NCI-H1436 (cell line): ENCODE measurements at places on chromosomes 5 and 9.

DNA sequence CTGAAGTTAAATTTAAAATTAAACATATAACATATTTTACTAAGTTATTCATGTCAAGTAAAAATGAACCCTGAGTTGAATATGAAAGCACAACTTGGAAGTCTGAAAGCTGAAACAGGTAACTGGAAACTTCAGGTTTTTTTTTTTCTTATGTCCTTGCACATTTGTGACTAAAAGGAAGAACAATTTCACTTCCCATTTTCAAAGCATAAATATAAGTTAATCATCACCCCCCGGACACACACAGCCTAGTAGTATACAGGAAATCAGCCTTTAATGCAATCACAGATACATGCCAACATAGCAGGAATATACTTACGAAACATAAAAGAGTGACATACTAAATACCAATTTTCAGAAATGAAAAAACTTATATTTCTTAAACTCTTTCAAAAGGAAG lies 225.9 kb downstream of the RFX3 start:
- DNase-seq, result no peak

DNA sequence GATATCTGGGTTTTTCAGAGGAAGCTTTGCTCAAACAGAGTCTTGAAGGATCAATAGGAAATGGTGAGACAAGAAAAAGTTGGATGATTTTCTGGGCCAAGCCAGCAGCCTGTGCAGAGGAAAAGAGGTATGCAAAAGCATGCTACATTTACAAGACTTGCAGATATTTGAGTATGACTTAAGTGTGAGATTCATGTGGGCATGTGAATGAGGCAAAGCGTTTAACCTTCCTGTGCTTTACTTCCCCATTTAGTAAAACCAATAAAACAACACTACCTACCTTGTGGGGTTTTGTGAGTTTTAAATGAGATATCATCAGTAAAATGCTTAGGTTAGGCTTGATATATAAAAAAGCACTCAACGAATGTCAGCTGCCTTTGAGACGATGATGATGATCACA lies 58.1 kb downstream of the PIP5K1B start:
- no peak for DNase-seq

GRCh38 chr9:127050152-127050551 lies 72.3 kb downstream of the ANGPTL2 start:
- DNase-seq, result no peak

DNA sequence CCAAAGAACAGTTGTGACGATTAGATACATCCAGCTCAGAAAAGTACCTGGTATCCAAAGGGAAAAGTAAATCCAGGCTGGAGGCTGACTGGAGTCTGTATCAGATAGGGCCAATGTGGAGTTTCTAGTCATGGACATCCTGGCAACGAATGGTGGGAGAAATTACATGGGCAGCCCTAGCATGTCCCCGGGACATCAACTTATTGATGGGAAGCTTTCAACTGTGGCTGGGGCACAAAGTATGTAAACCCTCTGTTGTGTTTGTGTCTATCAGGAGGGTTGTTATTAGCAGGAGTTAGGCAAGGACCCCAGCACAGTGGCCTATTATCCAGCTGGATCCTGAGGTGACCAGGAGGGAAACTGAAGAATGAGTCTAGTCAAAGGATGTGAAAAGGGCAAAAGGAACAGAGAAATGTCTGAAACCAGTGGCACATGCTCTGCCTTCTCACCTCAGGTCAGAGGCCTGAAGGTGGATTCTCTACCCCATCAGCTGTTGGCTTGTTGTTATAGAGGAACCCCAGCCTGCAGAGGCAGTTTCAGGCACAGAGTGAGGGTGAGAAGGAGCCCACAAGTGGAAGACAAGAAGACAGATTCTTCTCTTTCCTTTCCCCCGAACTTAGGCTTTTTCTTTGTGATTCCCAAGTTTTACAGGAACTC lies 19.9 kb downstream of the IFNW1 start:
- no peak for DNase-seq

DNA sequence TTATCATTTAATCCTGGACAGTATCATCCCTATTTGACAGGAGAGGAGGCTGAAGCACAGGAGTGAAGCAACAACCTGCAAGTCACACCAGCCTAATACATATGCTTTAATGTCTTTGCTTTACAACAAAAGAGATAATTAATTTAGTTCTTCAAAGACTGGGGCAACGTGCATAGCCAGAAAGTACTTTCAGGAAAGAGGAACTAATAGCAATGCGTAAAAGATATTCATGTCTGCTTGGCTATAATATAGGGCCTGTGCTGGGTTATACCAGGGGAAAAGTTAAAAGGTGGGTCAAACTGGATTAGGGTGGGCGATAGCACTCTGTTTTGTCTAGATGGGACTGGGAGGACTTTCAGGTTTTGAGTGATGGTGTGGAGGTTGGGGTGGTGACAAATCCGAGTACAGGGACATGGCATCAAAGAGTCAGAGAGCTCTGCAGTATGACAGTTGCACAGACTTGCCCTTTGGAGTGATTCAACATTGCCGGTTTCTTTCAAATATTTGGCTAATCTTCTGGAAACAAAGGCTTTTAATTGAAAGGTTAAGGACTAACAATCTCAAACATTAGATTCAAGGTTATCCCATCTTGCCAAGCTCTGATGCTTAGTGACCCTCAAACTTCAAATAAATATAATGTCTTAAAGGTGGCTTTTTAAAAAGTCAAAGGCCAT lies 11.9 kb downstream of the DAB2 start:
- no peak for DNase-seq

DNA sequence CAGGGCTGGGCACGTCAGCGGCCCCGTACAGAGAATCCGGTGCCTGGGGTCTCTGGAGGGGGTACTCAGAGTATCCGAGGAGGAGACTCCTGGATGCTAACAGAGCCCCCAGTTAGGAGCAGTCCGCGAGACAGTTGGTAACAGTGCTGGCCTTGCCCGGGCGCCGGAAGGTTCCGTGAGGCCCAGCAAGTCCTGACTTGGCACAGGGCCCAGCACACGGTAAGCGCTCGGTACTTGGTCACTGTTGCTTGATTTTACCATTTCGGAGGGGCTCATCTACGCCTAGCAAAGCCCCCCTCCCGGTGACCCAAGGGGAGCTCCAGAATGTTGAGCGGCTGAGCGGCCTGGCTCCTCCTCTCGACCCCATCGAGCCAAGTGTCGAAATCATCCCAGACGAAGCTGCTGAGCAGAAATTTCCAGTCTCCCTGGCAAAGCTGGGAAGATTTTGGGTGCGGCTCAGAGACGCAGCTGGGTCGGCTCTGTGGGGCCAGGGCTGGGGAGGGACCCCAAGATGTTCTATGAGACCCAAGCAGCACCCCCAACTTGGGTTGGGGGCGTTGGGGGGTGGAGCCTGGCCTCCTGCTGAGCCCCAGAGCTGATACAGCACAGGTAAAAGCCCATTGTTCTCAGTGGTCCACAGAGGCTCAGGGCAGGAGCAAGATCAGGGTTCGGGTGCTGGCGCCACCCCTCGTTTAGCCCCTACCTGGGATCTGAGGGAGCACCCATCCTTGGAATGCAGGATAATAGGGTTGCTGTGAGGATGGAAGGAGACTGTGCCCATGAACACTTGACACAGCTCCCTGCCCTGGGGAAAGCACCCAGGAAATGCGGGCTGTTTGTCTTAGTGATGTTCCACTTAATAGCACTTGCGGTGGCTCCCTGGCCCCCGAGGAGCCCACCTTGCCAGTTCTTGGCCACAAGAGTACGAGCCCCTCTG lies 137.2 kb downstream of the C9orf50 start:
- DNase-seq, result no peak

DNA sequence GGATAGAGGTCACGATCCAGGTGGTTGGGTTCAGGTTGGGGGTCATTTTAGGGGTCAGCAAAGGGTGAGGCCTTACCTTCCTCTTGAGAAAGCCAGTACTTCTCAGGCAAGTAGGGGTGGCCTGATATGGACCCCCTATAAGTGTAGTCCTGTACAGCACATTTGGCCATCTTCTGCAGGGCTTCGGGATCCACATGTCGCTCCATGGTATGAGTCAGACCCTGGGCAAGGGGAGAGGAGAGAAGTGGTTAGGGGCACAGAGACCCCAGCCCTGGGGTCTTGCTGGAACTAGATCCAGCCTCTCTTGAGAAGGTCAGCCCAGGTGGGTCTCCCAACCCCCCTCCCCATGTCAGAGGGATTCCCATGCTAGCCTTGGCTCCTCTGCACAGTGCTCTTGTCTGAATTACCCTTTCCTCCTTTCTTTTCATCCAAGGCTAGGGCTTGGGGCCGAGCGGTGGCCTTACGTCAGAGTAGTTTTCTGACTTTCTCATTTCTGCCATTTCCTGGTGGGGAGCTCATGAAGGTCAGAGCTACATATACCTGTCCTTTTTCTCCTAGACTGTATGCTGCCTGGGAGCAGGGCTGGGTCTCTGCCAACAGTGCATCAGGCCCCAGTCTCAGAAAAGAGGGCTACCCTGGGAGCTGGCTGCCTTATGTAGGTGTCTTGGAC lies 9.0 kb upstream of the MYORG start:
- no peak for DNase-seq

DNA sequence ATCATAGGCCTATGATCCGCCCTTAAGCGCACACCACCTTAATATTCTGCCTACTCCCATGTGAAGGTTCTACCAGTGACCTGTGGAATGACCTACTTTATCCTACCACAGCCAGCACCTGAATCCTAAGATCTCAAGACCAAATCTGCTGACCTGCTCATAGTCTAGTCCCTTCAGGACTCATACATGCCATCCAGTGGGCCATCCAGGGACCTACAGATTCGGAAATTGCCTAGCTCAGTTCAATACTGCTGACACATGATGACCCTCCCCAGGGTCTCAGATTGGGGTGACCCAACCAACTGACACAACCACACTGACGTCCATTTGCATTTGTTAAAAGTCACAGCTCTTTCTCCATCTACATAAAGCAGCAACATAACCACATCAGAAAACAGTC lies 443.8 kb upstream of the ST8SIA4 start:
- DNase-seq, result no peak

DNA sequence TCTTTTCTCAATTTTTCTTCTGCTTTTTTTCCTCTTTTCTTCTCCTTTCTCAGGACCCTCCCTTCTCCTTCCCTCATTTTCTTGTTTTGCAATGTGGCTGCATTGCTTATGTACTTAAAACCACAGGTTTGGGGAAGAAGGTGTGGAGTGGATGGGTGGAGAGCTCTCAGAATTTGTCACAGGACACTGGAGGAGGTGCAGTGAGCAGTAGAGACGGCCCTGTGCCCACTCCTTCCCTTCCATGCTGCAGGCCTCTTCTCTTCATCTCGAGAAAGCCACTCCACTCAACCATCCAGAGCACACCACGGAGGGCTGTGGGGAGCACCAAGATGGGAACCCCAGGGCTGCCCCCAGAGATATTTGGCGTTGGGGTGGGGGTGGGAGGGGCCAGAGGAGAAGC lies 92.3 kb downstream of the FSTL4 start:
- DNase-seq, result no peak

GRCh38 chr5:177382423-177383029 lies 1.7 kb upstream of the SLC34A1 start:
- DNase-seq, result no peak
